ENCODE measurements at places on chromosomes 7 and 10. TPM values are rescaled to one million over a fixed set of nuclear protein-coding genes. Genes with fewer than 3 reads are reported as not detected.

LRIT1 gene
- not detected for total RNA-seq

PRTFDC1 gene
- 14.6 TPM for total RNA-seq

CUBN gene
- 0.72 TPM for total RNA-seq

FOXI2 gene
- not detected for total RNA-seq

ADAMTS14 gene
- total RNA-seq: 1.3 TPM

GPR15LG gene
- total RNA-seq: not detected

FGFR2 gene
- total RNA-seq: 0.16 TPM

SLC16A9 gene
- 0.65 TPM for total RNA-seq

NEBL gene
- total RNA-seq: 3.2 TPM

STRIP2 gene
- 4.2 TPM for total RNA-seq

PAX4 gene
- not detected for total RNA-seq

CDHR1 gene
- not detected for total RNA-seq

ENKUR gene
- not detected for total RNA-seq

PTTG1IP2 gene
- total RNA-seq: not detected

CYP3A4 gene
- total RNA-seq: not detected

GIMAP4 gene
- total RNA-seq: 1.8 TPM

RAMP3 gene
- not detected for total RNA-seq

ALOX5 gene
- not detected for total RNA-seq

SEC24C gene
- total RNA-seq: 63.8 TPM

CAMK2B gene
- 0.97 TPM for total RNA-seq
